ENCODE measurements at places on chromosomes 12 and 14. TPM values are rescaled to one million over a fixed set of nuclear protein-coding genes. Genes with fewer than 3 reads are reported as not detected.
A peak's percentile ranks its signal among the peaks of the same experiment; 100 is the strongest.

DNA sequence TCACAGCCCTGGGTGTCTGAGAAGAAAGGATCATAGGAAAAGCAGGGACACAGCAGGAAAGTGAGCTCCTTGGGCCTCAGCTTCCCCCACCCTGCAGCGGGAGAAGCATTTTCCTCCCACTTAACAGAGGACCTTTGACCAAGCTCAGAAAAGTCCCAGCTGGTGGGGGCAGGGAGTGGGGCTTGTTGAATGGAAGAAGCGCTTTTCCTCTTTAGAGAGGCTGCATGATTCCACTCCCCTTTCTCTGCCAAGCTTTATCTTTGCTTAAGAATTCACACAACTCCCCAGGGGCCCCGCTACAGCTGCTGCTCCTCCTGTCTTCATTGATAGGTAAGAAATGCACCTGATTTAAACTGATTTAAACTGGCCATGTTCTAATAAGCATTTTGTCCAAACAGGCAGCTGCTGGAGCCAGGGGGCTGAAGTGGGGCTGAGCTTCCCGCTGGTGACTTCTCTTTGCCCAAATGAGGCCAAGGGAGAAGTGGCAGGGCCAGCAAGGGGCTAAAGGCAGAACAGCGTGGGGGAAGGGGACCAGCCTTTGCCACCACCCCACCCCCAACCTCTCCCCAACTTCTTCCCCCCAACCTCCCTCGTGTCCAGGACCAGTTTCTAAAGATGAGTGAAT is 1.7 kb upstream of the PAPLN start:
- peak; percentile 41 for DNase-seq

GRCh38 chr12:76757694-76758093 is 6.2 kb upstream of the ZDHHC17 start:
- no peak for DNase-seq

DNA sequence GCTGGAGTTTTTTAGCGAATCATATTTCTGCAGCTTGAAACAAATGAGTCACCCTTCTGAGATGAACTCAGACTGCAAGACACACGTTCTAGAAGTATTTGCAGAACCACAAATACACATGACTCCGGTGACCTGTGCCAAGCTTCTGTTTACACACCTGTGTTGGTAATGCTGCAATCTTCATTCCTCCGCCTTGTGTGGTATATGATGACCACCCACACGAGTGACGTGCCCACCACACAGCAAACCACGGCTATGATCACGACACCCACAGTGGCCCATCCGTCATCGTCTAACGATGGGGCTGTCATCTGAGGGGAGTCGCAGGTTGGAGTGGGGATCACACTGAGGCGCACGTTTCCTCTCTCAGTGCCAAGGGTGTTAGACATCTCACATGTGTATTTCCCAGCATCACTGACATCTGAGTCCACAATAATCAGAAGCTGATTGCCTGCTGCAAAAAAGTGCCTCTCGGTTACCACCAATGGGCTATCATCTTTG is 43.0 kb downstream of the LRIG3 start:
- no peak for DNase-seq

DNA sequence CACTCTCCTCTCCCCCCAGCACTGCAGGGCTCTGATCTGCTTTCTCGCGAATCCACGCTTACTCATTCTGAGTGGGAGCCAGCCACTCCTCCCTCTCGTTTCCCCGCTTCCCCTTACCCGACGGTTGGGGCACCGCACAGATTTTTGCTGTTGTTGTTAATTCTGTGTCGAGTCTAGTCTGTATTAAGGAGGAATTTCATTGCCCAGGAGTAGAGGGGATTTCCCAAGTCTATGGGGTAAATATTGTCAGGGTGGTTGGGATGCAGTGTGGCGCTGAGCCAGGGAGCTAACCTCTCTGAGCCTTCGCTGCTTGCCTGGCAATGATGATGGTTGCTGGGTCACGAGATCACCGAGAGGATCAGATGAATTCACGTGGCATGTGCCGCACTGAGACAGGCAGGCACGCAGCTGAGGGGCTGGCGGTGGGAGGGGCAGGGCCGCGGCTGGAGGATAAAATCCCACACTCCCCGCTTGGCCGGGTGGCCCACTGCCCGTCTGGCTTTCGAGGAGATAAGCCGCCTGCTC is 18.5 kb downstream of the NCOR2 start:
- no peak for DNase-seq

DNA sequence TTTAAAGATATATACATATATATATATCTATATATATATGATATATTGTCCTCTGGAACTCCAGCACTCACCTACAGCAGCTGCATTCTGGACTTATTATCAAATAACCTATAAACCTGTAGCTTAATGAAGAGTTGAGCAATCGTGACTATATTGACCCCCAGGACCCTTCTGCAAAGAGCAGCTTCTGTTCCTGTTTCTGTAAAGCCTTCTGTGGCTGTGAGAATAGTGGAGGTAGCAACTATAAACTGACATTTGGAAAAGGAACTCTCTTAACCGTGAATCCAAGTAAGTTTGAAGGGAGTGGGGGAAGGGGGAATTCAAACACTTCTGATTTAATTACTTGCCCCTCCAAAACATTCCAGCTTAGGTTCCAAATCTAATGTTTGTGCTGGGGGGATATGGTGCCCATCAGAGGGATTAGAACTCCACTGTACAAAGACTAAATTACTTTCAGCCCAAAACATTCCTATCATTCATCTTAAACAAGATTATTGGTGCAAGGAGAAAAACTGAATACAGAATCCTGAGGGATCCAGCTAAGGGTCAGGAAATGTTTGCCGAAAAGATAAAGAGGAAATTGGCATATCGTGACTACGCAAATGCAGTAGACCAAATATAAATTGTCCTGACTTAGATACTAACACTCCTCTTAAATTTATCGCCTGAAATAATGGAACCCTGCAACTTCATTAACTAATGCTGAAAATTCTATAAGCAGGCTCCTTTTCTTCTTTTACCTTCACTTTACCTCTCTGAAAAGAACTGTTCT is 106.1 kb downstream of the DAD1 start:
- no peak for DNase-seq

DNA sequence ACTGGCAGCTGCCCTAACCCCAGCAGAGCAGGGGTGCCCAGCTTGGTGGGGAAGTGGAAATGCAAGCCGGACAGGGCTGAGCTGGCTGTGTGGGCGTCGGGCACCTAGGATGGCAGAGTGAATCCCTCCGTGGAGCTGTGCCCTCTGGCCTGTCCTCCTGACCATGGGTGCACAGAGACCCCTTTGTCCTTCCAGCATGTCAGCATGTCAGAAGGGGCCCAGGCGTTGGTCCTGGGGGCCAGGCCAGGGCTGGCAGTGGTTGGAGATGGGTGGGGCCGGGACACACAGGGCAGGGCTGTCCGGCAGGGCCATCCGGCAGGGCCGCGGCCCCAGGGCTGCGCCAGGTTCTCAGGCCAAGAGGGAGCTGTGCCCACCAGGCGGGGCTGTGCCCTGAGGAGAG is 8.8 kb upstream of the TEX22 start:
- DNase-seq: no peak

GRCh38 chr12:101764051-101764792 is 25.0 kb upstream of the SYCP3 start:
- no peak for DNase-seq

DNA sequence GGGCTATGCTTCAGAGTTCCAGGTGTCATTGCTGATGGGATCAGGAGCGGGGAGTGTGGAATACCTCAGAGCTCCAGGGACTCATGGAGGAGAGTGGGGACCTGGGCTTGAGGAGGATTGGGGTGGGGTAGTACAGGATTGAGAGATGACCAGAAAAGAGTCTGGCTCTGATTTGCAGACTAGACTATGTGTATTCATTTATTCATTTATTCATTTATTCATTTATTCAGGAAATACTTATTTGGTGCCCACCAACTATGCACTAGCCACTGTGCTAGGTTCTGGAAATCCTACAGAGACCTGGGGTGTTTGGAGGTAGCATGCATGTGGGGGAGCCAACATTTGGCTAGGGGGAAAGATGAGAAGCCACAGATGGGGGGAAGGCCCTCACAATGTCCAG is 871 bp upstream of the KRT83 start:
- DNase-seq: no peak

- DNase-seq: no peak
Measured at GRCh38 chr14:69464829-69465228, 19.7 kb upstream of the PLEKHD1 start.

- DNase-seq: no peak
Measured at GRCh38 chr12:61536117-61536516, 724.1 kb upstream of the USP15 start.

DNA sequence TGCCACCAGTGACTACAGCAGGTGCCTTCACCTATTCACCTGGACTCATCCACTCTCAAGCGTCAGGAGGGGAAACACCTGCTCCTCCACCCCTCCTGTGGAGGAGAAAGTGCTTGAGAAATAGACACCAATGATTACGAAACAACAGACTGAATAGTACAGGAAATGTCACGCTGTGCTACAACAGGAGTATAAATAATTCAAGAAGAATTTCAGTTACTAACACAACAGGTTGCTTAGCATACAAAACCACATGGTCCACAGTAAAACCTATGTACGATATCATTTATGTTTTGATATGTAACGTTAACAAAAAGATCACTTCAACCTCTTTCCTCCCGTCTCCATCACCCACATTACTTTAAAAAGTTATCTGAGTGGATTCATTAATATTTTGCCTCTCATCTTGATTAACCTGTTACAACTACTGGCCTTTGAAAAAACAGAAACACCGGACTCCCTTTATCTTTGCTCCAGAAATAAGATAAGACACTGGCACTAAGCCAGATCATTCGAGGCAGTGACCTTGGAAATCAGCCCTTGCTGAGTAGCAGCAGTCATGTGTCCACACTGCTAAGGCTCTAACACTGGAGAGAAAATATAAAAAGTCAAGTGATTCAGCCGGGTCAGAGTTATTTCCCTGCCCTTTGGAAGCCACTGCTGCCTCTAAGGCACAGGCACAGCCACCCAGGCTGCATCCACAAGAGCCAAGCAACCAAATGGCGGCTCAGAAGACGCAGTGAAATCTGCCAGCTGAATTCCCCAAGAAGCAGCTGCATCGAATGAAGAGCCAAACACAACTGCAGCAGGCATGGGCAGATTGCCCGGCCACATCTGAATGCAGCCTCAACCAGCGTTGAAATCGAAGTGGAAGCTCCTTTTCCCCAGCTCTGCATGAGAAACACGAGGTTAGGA is 40.9 kb downstream of the NT5DC3 start:
- DNase-seq: no peak

DNA sequence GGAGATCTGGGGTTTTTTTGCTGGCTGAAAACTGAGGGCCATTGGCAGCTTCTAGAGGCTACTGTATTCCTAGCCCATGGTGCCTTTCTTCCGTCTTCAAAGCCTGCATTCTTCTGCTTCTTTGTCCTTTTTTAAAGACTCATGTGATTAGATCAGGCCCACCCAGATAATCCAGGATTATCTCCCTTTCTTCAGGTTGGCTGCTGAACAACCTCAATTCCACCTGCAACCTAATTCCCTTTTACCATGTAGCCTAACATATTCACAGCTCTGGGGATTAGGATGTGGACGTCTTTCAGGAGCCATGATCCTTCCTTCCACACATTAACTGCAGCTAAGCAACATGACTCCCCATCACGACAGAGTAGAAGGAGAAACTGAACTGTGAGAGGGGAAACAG is 985.5 kb downstream of the DIO2 start:
- no peak for DNase-seq

- DNase-seq: no peak
Measured at GRCh38 chr14:71751264-71751663, 181.0 kb upstream of the RGS6 start.

GRCh38 chr14:54108481-54109471 is 152.2 kb upstream of the BMP4 start:
- DNase-seq: no peak

DNA sequence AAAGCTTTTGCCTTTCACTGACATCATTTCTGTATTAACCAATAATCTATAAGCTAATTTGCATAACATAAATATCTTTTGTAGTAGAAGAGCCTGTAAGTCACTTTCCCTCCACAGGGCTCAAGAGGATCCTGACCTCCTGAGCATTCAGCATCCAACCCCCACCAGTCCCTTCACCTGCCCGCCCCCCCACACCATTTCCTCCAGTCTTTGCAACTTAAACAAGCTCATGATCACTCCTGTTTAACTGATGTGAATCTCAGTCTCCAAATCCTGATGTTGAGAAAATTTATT is 12.0 kb upstream of the CRY1 start:
- DNase-seq: no peak

- DNase-seq: no peak
Measured at GRCh38 chr14:72699443-72699842, 194.5 kb downstream of the DPF3 start.

DNA sequence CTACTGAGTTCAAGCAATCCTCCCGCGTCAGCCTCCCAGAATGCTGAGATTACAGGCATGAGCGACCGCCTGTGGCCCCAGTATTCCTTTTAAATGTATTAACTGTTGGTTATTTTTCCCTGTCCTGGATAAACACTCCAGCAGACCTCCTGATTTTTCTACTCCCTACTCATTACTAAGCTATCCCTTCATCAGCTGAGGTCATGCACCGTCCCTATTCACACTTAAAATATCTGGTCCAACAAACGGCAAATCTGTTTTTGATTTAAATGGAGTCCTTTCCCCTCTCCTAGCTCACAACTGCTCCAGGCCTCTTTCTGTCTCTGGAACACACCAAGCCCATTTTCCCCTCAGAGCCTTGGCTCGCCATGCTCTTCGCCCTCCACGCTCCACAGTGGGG is 1003.3 kb upstream of the TMEM132C start:
- no peak for DNase-seq

GRCh38 chr14:44701563-44702263 is 194.6 kb upstream of the FSCB start:
- no peak for DNase-seq

DNA sequence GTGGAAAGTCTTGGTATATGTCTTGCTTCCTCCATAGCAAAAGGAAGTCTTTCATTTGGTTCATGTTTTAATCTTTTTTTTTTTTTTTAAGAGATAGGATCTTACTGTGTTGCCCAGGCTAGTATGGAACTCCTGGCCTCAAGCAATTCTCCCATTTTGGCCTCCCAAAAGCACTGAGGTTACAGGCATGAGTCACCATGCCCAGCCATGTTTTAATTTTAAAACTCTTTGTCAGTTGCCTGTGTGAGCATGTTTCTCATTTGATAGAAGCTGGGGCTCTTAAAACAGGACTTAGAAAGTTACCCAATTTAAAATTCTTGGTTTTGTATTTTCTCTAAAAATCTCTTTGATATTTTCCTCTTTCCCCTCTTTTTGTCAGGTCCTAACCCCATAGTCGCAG is 45.0 kb upstream of the REP15 start:
- no peak for DNase-seq

GRCh38 chr12:15534322-15534721 is 212.0 kb downstream of the PTPRO start:
- DNase-seq: no peak

GRCh38 chr14:51977075-51977474 is 12.3 kb upstream of the RTRAF start:
- DNase-seq: no peak

The HOXC6 gene
- not detected for total RNA-seq

The FAM186B gene
- 0.21 TPM for total RNA-seq

The RPL10L gene
- total RNA-seq: not detected

The CCDC175 gene
- 0.16 TPM for total RNA-seq

The PAN2 gene
- 46.7 TPM for total RNA-seq

The RPS6KL1 gene
- 10.6 TPM for total RNA-seq

The DPF3 gene
- total RNA-seq: 0.31 TPM
